ENCODE measurements at places on chromosomes 2 and 18.

- no peak for DNase-seq
Measured at GRCh38 chr2:239064891-239065290, 217.0 kb downstream of the TWIST2 start.

DNA sequence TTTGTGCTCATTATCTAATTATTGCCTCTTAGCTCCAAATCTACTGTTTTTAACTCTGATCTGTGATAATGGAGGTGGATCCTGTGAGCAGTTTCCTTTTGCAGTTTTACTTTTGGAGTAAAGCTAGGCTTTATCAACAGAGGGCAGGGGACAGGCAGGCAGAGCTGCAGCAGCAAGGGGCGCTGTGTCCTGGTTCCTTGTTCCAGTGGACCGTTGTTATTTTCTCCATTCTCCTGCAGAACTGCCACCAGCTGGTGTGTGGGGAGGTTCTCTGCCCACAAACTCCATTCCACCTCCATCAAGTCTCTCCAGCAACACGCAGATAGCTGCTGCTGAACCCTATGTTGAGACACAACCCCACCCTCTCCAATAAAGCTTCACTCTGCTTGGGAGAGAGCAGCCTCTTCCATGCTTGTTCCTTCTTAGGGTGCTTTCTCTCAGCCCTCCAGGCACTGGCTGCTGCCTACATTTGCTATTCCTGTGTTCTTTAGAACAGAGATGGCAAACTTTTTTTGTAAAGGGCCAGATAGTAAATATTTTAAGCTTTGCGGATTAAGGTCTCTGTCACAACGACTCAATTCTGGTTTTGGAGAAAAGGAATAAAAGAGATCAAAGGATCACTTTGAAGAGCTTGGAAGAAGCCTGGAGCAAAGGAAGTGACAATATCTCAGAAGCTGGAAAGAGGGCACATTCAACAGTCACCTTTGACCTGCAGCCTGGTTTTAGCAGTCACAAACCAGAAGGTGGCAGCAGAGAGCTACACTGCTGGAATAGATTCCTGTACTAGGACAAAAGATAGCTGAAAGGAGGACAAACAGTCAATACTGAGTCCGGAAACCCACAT, 208.8 kb downstream of the CCDC178 start:
- peak; percentile 11 for DNase-seq

GRCh38 chr2:229835596-229836283, 86.1 kb downstream of the TRIP12 start:
- DNase-seq: no peak

DNA sequence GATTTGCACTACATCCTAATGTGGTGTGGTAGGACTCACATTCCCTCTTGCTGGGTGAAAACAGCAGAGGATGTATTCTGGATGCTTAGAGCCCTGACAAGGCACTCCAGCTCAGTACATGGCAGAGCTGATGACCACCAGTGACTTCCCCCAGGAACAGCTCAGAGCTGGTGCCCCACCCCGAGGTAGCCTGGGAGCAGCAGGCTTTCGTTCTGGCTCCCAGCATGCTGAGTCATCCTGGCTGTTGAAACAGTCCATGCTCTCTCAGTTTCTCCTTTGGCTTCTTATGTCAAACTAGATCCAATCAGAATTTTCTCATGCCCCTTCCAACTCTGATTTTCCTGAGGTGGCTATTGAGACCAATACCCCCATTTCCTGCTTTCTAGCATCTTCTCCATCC, 438.2 kb downstream of the NBAS start:
- DNase-seq: no peak

DNA sequence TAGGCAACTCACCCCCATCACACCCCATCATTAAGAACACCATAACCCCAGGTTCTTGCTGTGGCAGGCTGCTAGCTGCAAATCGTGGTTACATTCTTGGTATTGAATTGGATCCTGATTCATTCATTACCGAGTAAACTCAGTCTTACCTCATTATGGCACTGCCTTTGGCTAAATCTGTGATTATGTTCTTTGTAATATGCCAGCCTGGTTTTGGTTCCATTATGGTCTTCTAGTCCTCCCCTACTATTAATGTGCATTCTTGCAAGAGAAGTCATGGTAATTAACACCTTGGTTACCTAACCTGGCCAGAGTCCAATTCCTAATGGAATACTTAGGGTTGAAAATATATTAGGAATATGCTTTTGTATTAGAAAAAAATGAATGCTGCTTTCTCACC, 258.9 kb upstream of the APCDD1 start:
- no peak for DNase-seq

DNA sequence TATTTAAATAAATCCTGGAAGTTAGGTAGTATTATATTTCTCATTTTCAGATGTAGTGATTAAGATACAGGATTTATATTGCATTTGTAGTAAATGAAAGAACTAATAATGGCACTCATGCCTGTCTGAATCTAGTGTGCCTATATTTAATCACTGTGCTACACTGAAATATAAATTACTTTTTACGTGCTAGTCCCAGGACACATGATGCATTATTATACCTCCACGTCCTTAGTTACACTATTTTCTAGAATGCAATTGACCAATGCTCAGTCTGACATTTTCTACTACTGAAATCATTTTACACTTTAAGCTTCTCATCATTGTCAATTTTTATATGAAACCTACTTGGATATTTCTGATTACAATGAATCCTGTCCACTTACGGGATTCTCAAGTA, 80.9 kb upstream of the TMEFF2 start:
- no peak for DNase-seq

DNA sequence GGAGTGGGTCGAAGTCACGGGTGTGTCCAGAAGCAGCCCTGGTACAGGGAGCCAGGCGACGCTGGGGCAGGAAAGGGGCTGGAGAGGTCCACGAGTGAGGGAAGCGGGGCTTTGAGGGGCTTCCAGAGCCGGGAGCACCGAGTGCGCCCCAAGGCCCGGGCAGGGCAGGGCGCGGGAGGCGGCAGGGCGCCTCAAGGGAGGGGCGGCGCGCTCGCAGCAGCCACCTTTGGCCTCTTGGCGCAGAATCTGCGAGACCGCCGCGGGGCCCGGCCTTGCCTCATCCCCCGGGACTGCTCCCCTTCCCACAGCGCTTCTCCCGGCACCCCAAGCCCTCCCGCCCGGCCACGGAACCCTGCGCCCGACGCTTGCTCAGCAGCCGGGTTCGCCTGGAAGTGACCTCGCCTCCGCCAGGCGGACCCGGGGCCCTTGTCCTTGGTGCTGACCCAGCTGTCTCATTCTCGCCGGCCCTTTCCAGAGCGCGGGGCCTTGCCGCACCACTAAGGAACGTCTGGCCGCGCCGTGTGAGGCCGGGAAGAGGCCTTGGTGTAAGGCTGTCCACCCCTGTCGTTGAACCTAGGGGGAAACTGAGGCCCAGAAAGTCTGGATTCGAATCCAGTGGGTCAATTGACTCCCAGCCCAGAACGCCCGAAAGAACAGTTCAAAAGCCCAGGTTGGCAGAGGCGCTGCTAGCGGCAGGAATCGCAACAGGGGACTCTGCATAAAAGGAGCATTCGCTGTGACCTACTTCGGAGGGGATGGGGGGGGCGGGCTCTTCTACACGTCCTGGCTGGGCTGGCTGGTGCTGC, 584 bp upstream of the DNER start:
- no peak for DNase-seq

- DNase-seq: no peak
Measured at GRCh38 chr2:227597036-227597435, 1.7 kb upstream of the SCYGR2 start.

- no peak for DNase-seq
Measured at GRCh38 chr2:24985511-24985910, 13.8 kb upstream of the DNAJC27 start.

- no peak for DNase-seq
Measured at GRCh38 chr2:43010438-43011157, 215.8 kb downstream of the ZFP36L2 start.

DNA sequence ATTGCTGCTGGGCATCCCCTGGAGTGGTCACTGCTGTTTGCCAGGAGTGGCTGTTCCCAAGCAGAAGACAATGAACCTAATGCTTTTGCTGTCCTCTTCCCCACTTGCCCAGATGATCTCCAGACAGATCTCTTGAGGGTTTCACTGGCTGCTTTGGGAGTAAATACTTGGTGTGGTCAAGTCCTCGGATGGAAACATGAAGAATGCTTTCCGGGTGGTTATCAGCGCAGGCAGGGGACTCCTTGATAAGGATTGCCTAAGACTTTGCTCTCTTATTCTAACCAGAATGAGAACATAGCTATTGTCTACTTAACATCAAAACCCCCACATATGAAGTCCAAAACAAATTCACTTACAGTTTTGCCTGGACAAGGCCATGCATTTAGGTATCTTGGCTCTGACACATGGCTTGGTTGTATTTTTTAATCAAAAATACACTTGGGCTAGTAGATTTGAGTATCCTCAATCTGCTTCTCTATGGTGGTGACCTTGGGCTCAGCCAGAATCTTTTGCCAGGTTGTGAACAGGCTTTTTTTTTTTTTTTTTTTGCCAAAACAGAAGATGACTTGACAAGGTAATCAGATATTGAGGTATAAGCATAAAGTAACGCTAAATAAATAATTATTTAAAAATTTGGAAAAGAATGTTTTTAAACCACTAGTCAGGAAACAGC, 34.8 kb upstream of the MYO3B start:
- no peak for DNase-seq

DNA sequence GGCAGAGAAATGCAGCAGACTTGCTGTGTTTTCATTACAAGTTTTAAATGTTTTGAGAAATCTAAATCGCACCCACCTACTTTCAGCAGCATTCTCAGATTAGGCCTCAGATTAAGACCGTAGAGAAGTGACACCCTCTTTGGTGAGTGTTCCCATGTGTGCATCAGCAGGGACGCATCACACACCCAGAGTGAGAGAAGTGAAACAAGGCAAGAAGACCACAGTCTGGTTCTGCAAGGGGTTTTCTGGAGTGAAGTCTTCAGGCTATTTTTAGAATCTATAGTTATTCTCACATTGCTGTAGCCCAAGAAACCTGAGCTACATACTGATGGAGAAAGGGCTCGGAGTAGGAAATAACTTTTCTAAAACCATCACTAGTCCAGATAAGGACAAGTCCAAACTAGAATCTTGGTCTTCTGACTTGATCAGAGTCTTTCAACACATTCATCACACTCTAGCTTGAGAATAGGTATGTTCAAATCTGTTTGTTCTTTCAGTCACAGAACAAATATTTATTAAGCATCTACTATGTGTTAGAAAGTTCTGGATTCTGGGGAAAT, 1216.6 kb upstream of the PIK3C3 start:
- DNase-seq: no peak

DNA sequence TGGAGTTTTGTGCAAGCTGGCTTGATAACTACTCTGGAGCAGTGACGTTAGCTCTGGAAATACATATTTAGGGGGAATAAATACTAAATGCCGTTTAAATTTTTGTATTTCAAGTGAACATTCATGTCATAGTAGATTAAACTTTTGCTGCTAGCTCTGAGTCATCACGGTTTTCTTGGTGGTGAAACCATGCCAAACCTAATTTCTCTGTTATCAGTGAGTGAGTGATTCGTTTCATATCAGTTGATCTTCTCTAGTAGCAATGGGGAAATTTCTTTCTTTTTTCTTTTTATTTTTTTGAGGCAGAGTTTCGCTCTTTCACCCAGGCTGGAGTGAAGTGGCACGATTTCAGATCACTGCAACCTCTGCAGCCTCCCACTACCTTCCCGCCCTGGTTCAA, 211.1 kb downstream of the PTPRM start:
- no peak for DNase-seq

GRCh38 chr2:231250698-231251097, 52.3 kb downstream of the ARMC9 start:
- DNase-seq: no peak

DNA sequence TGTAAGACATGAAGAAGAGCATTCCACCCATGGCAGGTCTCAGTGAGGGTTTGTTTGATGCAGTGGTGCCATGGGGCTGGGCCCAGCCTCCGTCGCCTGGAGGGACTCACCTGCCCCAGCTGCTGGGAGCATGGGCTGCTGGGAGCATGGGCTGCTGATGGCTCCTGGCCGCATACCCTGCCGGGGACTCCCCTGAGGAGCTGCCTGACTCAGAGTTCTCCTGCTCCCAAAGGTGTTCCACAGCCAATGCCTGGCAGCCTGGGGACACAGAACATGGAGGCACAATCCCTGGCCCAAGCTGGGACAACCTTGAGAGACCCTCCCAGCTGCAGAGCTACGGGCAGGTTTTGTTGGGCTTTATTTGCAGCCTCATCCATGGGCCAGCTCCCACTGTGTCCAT, 108.4 kb downstream of the COPS8 start:
- no peak for DNase-seq

- DNase-seq: no peak
Measured at GRCh38 chr2:157442191-157442590, 1.7 kb downstream of the CYTIP start.

- DNase-seq: no peak
Measured at GRCh38 chr2:201887773-201888425, 81.6 kb downstream of the CDK15 start.

DNA sequence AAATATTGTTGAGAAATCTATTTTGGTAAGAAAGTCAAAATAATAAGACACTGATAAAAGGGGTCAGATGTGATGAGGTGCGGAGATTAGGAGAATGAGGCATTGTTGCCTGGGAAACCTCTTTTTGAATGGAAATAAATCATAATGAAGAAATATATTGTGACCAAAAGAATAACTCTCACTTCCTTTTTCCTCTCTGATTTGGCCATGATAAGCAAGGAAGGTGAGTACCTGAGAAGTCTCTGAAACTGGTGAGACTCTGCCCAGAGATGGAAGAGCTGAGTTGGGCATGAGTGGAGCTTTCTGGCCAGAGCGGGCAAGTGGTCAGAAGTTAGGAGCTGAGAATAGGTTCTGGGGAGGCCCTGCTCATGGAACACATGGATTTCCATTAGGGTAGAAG, 11.8 kb downstream of the LAMA3 start:
- no peak for DNase-seq

GRCh38 chr2:173898996-173899395, 66.2 kb downstream of the SP3 start:
- DNase-seq: no peak

- DNase-seq: no peak
Measured at GRCh38 chr2:74919827-74920226, 38.6 kb upstream of the POLE4 start.

GRCh38 chr18:31057051-31057450, 14.5 kb upstream of the DSC3 start:
- DNase-seq: no peak

GRCh38 chr2:85266146-85267041, 61.4 kb downstream of the TGOLN2 start:
- no peak for DNase-seq

GRCh38 chr18:10477121-10477862, 22.9 kb downstream of the APCDD1 start:
- no peak for DNase-seq

DNA sequence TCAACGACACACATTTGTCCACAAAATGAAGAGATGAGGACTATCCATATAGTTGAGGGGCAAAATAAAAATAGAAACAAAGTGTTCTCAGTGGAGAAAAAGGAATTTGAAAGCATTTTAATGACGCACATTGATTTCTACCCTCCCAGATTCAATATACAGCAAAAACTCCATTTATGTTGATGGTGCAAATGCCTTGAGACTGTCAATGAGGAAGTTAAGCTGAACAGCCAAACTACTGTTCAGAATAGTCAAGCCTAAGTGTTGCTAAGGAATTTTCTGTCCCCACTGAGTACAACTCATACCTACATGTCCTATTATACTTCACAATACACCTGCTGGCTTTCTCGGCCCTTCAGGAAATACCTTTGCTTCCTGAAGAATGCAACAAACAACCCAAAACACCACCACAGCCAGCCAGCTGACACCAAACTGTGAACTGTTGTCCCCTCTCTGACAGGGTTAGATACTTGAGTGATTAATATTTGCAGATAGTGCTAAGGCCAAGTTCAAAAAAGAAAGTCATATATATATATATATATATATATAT, 27.8 kb upstream of the DARS1 start:
- DNase-seq: no peak

GRCh38 chr18:13572721-13573120, 153.6 kb downstream of the FAM210A start:
- DNase-seq: no peak

- no peak for DNase-seq
Measured at GRCh38 chr2:57146951-57147350, 899.7 kb upstream of the VRK2 start.
